Thyroid gland (tissue), 4 donors: ENCODE measurements at places on chromosomes 5 and 9.

DNA sequence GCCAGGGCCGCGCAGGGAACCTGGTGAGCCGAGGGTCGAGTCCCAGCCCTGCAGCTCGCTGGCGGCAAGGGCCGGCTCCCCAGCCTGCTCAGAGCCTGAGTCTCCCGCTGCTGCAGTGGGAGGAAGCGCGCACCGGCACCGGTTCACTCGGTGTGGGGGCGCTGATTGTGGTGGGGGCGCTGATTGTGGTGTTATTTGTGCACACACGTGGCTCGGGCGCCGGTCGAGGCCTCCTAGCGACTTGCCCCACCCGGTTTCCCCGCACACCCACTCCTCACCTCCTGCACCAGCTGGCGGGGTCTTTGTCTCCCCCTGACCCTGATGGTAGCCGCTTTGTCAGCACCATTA, 266.7 kb downstream of the NSG2 start:
- no peak for DNase-seq

GRCh38 chr9:110180511-110181434, 27.2 kb downstream of the C9orf152 start:
- no peak for DNase-seq

- no peak for DNase-seq
Observed at GRCh38 chr5:142542906-142543305, 143.0 kb downstream of the FGF1 start.

DNA sequence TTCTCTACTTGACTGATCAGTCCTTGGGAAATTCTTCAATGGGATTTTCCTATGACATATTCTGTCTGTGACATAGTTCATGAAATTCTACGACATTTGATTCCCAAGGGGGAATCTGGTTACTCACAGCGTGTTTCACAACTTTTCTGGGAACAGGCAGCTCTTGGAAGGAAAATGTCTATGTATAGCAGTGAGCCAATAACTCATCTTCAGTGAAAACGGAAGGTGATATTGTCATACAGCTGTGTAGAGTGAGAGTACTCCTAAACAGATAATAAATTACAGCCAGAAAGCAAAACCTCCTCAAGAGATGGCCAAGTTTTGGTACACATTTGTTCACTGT, 91.4 kb downstream of the C9orf152 start:
- DNase-seq = no peak

- DNase-seq = no peak
Observed at GRCh38 chr5:166058660-166059059, 2232.8 kb upstream of the WWC1 start.

GRCh38 chr9:36134761-36135505, 1.6 kb upstream of the GLIPR2 start:
- DNase-seq = no peak

DNA sequence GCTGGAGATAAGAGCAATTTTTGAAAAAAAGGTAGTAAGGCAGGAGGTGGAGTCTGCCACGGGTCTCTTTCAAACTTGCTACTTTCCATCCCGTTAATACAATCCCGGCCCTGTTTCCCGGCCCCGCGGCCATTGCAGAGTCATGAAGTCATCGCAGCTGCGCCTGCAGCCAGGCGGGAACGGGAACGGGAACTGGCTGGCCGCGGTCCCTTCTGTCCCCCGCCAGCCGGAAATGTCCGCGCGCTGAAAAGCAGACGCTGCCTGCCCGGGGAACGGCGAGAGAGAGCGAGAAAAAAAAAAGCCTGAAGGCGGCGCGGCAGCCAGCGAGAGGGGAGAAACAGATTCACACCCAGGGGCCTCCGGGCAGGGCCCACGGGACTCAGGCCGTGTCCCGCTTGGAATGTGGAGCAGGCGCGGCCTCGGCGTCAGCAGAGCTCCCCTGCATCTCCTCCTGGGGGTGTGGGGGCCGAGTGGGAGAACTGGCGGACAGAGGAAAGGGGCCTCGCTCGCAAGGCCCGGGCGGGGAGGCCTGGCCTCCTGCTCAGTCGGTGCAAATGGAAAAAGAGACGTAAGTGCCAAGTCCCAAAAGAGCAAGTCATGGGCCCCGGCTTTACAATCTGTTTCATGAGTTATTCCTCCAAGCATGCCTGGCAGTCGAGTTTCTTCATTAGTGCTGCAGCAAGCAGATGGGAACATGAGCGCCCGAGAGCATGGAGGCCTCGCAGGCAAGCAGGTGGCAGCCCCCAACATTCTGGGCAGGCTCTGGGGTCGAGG, 201.2 kb upstream of the GAS1 start:
- peak; percentile 68 for DNase-seq

- DNase-seq = no peak
Observed at GRCh38 chr5:72244862-72245371, 75.1 kb downstream of the MRPS27 start.

DNA sequence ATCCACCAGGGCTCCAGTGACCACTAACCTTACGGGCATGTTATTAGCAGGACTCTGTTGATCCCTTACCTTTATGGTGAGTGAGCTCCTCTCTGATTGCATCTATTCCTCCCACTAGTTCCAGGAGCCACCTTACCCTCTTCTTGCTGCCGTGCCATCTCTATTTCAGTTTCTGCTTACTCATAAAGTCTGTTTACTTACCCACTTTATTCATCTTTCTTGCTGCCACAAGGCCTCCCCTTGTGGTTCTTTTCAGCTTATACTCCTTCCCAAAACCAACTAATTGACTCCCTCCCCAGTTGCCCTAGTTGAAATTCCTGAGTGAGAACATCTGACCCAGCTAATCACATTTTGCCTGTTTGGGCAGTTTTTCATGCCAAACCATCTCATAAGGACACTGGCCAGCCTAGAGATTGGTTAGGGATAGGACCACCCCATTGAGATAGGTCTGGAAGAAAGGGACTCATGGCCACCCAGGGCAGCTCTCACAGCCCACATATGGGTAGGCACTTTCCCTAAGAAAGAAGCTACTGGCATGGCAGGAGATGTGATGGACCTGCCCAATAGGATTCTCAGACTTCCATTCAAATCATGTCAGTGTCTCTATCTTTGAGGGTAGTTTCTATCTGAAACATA, 412.7 kb downstream of the EFNA5 start:
- DNase-seq = no peak

DNA sequence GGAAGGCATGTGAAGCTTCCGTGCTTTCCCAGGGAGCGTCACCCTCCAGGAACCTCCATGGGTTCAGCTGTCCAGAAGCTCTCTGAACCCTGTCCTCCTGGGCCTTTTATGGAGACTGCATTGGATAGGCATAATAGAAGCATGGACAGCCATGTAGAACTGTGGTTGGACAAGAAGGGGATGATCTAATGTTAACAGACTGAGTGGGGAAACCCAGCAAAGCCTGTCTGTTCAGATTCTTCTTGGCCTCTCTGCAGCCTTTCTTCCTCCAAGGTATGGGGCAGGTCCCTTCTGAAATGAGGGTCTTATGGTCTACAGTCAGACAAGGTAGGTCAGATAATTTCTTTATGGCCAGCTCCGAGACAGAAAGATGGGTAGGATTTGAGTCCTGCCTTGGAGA, 59.1 kb upstream of the CTNNA1 start:
- no peak for DNase-seq

- DNase-seq = no peak
Observed at GRCh38 chr9:93517331-93517730, 59.1 kb upstream of the PHF2 start.

- DNase-seq = peak; percentile 38
Observed at GRCh38 chr9:35903049-35903448, 3.0 kb upstream of the HRCT1 start.

- DNase-seq = no peak
Observed at GRCh38 chr5:149578896-149579295, 2.4 kb upstream of the ARHGEF37 start.

DNA sequence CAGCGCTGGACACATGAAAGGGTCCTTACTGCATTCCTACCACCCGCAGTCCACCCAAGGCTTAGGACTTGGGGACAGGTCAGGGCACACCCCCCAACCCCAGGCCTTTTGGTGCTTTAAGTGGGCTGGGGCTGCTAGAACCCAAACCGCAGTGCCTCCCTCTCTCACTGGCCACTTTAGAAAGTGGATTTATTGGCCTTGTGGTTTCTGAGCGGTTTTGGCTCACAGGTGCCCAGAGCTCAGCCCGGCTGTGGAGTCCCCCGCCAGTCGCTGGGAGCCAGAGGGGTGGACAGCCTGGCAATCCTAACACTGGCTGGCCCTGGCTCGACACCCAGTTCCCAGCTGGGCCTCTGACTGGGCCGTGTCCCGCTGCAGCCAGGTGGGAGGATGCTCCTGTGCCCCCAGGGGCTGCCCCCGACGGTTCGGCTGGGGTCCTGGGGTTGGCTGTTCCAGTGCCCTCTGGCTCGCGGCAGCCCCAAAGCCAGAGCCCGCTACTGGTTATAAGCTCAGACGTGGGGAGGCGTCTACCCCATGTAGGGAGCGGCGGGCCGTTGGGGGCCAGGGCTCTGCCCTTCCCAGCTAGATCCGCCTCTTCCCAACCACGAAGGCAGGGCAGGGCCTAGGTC, 65.2 kb upstream of the RNU6ATAC start:
- DNase-seq = no peak

- DNase-seq = no peak
Observed at GRCh38 chr5:7251132-7251531, 144.8 kb upstream of the ADCY2 start.

GRCh38 chr5:138647261-138647788, 72.1 kb upstream of the HSPA9 start:
- no peak for DNase-seq

DNA sequence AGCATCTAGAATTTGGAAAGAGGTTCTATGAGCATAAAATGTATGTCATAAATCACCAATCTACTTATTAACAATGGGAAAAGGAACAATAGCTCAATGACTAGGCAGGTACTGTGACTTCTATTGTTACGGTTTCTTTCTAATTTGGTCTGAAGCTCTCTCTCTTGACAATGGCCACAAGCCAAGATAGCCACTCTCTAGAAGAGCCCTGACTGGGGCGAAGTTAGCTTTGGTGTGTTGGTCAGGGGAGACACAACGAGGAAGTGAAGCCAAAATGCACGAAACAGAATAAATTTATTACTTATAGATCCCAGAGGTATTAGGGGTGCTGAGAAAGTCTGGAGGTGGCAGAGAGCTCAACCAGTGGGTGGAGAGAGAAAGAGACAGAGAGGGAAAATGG, 9.4 kb upstream of the RAD23B start:
- peak; percentile 20 for DNase-seq

DNA sequence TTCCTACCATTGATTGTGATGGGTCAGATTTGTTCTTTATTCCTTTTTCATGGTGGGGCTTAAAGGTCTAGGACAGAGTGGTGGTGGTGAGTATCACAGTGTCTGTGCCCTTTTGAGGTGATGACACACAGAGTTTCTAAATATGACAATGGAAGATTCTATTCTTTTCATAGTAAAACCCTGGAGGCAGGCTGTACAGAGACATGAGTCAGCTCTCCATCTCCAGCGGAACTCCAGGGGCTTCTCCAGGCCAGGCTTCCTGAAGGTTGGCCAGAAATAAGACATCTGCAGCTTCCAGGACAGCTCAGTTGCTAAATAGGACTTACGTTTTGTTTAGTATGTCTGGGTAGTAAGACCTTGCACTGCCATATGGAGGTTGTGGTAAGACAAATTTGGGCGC, 229.5 kb downstream of the CD180 start:
- no peak for DNase-seq

DNA sequence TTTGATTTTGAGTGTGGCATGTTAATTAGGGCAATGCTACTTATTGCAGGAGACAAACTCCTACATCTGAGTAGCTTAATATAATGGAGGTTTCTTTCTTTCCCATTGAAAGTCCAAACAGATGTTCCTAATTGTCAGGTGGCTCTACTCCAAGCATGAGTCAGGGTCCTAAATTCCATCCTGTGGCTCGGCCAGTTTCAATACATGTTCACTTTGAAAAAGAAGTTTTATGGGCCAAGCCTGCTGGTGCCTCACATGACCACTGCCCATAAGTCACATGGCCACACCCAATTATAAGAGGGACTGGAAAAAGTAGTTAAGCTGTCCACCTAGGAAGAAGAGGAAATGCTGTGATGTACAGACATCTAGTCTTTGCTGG, 170.4 kb downstream of the ARRDC3 start:
- no peak for DNase-seq

DNA sequence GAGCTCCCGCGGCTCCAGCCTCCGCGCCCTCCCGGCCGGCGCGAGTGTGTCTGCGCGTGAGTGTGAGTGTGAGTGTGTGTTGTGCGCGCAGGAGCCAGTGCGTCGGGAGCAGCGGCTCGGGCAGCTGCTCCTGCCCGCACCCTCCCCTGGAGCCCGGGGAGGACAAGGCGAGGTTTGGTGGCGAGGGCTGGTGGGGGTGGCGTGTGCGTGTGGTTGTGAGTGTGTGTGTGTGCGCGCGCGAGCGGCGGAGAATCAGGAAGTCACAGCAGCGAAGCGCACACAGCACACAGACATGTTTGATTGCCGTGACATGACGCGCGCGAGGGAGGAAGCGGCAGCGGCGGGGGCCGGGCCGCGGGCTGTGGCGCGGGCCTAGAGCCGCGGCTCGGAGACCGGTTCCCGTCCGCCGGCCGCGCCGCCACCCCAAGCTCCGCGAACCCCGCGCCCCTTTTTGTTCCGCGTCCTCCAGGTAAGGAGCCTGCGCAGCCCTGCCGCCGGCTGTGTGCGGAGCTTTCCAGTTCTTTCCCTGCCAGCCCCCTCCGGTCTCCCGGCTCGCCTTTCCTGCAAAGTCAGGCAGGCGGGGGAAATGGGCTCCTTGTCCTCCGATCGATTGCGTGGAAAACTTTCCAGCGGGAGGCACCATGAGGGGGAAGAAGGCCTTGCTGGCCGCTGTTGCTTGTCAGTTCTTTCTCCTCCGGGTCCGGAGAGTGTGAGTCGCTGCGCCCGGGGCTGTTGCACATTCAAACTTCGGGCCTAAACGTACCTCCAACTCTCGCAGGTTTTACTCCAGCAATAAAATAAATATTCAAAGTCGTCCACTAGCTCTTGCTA, 2.4 kb downstream of the SMARCA2 start:
- peak; percentile 86 for DNase-seq

DNA sequence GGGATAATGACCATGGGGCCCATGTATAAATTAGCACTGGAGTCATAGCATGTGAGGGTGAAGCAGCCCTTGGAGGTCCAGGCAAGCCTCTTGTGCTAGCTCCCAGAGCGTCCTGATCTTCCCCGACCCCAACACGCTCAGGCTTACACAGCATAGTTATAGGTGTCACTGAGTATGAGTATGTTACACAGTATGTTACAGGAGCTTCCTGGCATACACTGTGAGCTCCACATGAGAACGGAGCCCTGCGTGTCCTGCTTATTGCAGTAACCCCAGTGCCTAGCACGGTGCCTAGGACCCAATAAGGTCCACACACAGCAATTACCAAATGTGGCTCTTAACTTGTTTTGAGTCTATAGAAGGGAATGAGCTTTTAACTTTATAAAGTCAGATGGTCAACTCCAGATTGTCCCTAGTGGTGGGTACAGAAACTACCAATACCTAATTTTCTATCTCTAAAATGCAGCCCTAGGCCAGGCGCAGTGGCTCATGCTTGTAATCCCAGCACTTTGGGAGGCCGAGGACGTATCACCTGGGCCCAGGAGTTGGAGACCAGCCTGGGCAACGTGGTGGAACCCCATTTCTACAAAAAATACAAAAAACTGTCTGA, 64.1 kb downstream of the PLAC8L1 start:
- DNase-seq = no peak

GRCh38 chr5:16679863-16680262, 63.1 kb upstream of the RETREG1 start:
- no peak for DNase-seq

- DNase-seq = no peak
Observed at GRCh38 chr5:73274881-73275663, 102.1 kb downstream of the TMEM174 start.
